Stimulated activated CD8-positive, alpha-beta memory T cell treated with anti-CD3 and anti-CD28 coated beads, Interleukin-7, amount 100 ng/mL, for 1 hour (primary cell): ENCODE measurements at places on chromosomes 2 and 18.

DNA sequence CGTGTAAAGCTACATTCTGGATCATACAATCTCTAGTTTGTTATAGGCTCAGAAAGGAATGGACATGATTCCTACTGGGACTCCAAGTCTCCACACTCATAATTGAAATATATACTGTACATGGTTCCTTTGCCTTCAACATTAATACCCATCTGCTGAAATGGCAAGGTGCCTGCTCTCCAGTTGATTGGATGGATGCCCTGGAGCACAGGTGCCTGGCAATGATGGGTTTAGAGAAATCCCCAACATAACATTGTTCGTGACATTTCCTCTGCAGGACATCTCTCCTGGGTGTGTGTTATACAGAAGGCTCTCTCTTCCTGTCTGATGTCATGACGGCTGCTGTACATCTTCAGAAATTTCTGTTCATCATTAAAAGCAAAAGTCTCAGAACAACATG lies 449.7 kb upstream of the CWC22 start:
- DNase-seq = no peak

DNA sequence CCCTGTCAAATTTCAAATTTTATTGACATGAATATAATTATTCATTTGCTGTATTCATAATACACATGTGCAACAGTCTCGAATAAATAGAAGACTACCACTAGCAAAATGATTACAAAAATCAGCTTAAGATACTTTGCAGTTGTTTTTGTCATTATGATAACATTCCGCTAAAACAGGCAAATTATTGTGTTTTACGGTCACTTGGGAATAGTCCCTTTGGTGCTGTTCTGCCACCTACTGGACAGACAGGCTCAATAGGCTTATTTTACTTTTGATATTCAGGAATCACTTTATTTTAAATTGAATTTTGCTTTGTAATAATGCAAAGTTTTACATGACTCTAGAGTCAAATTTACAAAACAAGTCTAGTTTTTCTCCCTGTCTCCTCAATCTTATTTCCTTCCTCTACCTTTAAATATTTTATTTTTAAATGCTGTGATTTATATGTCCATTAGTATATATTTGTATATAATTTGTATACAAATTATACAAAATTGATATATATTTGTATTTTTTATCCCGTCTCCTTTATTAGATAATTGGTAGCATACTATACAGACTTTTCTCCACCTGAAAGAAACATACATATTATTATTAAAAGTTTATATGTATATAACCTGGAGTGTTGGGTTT lies 456.3 kb downstream of the DLGAP1 start:
- no peak for DNase-seq

GRCh38 chr2:201448061-201448460 lies 3.2 kb downstream of the TRAK2 start:
- no peak for DNase-seq

- no peak for DNase-seq
Measured at GRCh38 chr2:189024901-189025618, 50.9 kb downstream of the COL3A1 start.

DNA sequence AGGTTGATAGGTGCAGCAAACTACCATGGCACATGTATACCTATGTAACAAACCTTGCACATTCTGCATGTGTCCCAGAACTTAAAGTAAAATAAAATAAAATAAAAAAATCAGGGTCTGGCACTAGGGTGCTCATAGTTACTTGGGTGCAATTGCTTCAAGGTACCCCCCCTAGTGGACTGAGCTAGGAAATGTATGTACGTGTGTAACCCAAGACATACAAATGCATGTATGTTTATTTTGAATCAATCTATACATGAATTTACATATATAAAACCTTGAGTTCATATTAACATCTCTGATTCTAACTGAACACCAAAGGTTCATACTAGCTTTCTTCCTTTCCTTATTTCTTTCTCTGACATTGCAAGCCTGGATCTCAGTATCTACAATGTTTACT lies 51.5 kb downstream of the USP37 start:
- DNase-seq = no peak

GRCh38 chr2:1741851-1742250 lies 2.5 kb downstream of the PXDN start:
- DNase-seq = no peak

- no peak for DNase-seq
Measured at GRCh38 chr2:58502931-58503330, 261.8 kb upstream of the FANCL start.

GRCh38 chr2:9094117-9094516 lies 90.6 kb upstream of the MBOAT2 start:
- no peak for DNase-seq

- no peak for DNase-seq
Measured at GRCh38 chr18:75409806-75410205, 17.7 kb downstream of the SMIM21 start.

- DNase-seq = no peak
Measured at GRCh38 chr2:136248242-136248641, 130.3 kb upstream of the CXCR4 start.

DNA sequence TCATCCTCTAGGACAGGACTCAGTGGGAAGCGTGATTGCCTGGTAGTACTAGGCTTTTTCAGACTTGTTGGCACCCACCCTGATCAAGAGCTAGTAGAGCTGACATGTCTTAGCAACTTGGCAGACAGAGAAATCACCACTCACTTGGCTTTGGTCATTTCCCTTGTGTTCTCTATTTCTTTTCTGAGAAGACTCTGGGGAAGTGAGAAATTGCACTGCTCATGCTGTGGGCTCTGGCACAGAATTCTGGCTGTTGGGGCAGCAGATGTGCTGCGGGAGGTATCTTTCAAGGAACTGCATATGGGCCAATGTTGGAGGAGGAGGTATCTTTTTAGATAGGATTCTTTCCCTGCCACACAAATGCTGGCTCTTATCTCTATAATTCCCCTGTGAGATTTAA lies 529.1 kb upstream of the MEX3C start:
- DNase-seq = no peak

DNA sequence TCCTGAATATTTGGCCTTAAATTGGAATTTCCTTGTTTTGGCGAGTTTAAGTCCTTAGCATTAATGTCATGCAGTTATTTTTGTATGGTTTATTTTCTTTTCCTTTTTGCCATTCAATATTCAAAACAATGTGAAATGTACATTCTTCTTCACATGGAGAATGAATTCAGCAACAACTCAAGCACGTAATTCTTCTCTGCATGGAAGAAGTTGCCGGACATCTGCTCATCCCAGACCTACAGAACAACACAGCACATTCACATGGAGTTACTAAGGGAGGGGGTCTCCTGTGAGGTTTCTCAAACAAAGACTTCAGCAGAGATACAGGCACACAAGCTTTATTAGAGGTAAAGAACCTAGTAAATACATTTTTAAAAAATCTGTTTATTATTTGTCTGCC lies 236.8 kb downstream of the SATB2 start:
- DNase-seq = no peak

DNA sequence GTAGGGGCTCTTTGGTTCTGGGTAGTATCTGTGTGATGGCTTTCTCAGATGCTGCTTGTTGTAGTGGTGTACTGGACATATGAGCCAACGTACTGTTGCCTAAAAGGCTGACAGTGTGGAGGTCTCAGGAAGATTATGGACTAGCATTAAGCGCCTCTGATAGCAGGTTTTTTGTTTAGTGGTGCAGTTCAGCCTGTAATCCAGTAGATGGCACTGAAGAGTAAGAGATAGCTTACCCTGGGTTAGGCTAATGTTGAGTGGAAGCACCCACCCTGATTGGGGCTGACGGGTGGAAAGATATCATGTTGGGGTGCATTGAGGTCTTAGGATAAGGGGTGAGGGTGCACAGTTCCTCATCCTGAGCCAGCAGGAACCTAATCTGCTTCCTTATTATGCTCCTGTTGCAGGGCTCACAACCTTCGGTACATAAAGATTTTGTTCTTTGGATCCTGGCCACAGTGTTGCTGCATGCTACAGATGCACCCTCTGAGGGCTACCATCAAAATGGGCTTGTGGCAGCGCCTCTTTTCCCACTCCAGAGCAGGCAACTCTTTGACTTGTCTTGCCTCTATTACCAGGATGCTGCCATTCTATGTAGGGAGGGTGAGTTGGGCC lies 79.6 kb downstream of the MSTN start:
- DNase-seq = no peak

DNA sequence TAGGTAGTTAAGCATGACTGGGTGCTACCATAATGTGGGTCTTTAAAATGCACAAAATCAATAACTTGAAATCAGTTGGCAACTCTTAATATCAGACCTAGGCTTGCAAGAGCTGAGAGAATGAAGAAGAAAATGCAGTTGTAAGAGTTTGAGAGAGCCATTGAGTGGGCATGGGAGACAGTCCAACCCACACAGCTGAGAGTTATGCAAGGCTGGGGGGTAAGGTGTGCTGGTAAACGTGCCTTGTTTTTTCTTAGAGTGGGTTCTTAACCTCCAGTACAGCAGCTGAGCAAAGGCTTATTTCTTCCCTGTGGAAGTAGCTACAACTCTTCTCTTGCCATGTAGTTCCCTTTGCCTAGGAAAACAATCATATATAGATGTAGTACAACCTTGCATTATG lies 20.2 kb upstream of the CCDC178 start:
- no peak for DNase-seq

DNA sequence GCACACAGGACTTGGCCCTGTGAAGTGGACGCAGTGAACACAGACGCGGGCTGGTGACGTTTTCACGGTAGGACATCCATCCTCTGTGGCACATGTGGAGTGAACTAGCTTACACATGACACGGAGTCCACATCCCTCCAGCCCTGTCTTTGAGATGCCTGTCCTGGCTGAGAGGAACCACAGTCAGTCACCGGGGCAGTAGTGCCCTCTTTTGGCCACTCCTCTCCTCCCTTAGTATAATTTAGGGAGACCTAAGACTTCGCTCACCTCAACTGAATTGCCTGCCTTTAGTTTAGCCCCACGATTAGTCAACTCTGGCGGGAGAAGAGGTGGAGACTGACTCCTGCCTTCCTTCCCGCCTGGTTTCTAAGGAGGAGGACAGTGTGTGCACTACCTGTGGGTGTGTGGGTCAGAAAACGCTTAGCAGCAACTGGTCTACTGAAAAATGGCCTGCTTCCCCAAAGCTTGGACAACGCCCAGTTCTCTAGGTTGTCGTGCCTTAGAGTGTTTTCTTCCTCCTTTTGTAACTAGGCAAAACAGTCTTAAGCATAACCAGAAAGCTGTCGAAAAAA lies 70.6 kb downstream of the MBP start:
- no peak for DNase-seq
